ENCODE measurements at places on chromosomes 7 and 10.

DNA sequence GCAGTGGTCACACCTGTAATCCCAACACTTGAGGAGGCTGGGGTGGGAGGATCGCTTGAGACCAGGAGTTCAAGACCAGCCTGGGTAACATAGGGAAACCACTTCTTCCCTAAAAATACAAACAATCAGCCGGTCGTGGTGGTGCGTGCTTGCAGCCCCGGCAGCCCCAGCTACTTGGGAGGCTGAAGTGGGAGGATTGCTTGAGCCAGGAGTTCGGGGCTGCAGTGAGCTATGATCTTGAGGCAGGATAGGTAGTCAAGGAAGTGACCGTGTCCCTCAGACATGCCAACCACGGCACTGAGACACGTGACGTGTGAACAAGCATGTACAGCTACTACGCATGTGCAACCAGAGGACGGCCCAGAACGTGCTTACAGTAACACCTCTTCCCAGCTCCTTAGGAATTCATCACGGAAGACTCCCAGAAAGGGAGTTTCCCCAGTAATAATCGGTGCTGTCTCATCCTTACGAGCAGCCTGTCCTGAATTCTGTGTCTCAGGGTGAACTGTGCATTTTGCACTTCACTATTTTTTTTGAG lies 5.3 kb downstream of the GUSB start:
- no peak for DNase-seq

- DNase-seq: no peak
These were observed 99.8 kb downstream of the PTN start for GRCh38 chr7:137243741-137244140.

- DNase-seq: no peak
These were observed 562.0 kb upstream of the SEMA3D start for GRCh38 chr7:85748861-85749260.

DNA sequence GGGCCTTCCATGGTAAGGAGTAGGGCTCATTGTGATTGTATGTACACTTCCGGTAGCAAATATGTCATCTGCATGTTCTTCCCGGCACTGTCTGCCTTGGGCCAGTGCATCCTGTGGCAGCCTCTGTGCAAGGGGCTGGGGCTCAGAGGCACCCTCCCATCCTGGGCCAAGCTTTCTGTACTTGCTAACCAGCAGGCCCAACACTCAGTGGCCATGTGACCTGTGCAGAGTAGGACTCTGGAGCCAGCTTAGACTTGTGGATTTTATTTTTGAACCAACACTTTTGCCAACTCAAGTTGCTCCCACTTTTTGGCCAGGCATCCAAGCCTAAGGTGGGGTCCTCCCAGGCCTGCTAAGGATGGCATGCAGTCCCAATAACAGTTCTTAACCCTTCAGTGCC lies 25.0 kb downstream of the LDB3 start:
- DNase-seq: no peak

- peak; percentile 72 for DNase-seq
These were observed 86.0 kb downstream of the FANK1 start for GRCh38 chr10:125982260-125982948.

Data from fibroblast of skin of abdomen (primary cell).